ENCODE measurements at places on chromosomes 4 and X. TPM values are rescaled to one million over a fixed set of nuclear protein-coding genes. Genes with fewer than 3 reads are reported as not detected.

DNA sequence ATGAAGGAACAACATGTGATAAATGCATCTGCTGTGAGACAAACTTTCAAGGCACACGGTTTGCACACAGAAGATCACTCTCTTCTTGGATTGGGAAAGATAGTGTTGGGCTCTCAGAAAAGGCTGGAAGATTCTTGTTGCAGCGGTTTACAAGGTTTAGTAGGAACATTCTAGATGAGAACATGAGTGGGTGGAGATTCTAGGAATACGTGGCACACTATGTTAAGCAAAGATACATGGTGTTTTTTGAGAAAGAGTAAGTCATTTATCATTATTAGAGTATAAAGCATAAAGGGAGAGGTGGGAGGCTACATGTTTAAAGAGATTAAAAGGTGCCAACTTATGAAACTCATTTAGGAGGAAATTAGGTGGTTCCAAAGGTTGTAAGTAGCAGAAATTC, 348.8 kb upstream of the HS3ST1 start:
- DNase-seq: no peak

NAP1L3 gene
- total RNA-seq: 11.4 TPM

CLGN gene
- not detected for total RNA-seq

- DNase-seq: peak; percentile 86
Measured at GRCh38 chr4:23084559-23085248, 392.0 kb downstream of the GBA3 start.

TBX22 gene
- not detected for total RNA-seq

GRCh38 chrX:105648732-105649131, 173.6 kb upstream of the NRK start:
- DNase-seq: no peak

NXF2 gene
- total RNA-seq: not detected

Measured in RPMI7951 (cell line).